Myocyte (in vitro differentiated cells): ENCODE measurements at places on chromosomes 6 and 20. TPM values are rescaled to one million over a fixed set of nuclear protein-coding genes. Genes with fewer than 3 reads are reported as not detected.

The HTR1B gene
- 0.48 and 0.73 TPM in 2 replicates for total RNA-seq

The KIAA0408 gene
- total RNA-seq, result 1.7 and 2.0 TPM in 2 replicates

- no peak for DNase-seq
Observed at GRCh38 chr20:41989935-41990635, 371.9 kb upstream of the CHD6 start.

- DNase-seq, result no peak
Observed at GRCh38 chr6:39269961-39270360, 40.7 kb upstream of the KCNK5 start.

The BMP5 gene
- not detected in 2 replicates for total RNA-seq

The CPNE5 gene
- total RNA-seq, result 0.13 and 1.2 TPM in 2 replicates

GRCh38 chr6:110269623-110270022 lies 88.5 kb downstream of the METTL24 start:
- DNase-seq, result no peak

The RIPOR3 gene
- total RNA-seq, result 0.16 and 0.47 TPM in 2 replicates

The CDC5L gene
- total RNA-seq, result 23.0 and 23.6 TPM in 2 replicates

DNA sequence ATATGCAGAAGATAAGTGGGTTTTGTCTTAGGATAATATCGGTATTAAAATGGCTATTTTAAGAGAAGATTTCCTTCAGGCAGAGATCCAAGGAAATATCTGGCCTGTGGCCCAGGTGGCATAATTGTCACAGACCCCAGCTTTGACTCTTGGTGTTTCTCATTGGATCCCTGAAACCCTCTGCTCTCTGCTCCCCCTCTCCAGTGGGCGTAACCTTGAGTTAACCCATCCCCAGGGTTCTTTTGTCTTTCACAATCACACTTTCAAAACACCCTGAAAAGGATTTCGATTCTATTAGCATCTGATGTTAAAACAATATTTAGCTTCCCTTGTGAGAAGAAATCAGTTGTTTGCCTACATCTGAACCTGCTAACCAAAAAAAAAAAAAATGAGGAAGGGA lies 7.2 kb downstream of the SSTR4 start:
- no peak for DNase-seq

GRCh38 chr6:107679457-107679856 lies 144.7 kb downstream of the SCML4 start:
- DNase-seq, result no peak

The KCNQ2 gene
- not detected in 2 replicates for total RNA-seq

The TMC2 gene
- total RNA-seq, result not detected in 2 replicates

The FOXF2 gene
- total RNA-seq, result not detected in 2 replicates

The MOXD1 gene
- 4.5 and 6.5 TPM in 2 replicates for total RNA-seq

GRCh38 chr6:6178795-6179194 lies 141.7 kb downstream of the F13A1 start:
- no peak for DNase-seq

GRCh38 chr6:109055771-109056235 lies 38.8 kb downstream of the SESN1 start:
- DNase-seq, result no peak

DNA sequence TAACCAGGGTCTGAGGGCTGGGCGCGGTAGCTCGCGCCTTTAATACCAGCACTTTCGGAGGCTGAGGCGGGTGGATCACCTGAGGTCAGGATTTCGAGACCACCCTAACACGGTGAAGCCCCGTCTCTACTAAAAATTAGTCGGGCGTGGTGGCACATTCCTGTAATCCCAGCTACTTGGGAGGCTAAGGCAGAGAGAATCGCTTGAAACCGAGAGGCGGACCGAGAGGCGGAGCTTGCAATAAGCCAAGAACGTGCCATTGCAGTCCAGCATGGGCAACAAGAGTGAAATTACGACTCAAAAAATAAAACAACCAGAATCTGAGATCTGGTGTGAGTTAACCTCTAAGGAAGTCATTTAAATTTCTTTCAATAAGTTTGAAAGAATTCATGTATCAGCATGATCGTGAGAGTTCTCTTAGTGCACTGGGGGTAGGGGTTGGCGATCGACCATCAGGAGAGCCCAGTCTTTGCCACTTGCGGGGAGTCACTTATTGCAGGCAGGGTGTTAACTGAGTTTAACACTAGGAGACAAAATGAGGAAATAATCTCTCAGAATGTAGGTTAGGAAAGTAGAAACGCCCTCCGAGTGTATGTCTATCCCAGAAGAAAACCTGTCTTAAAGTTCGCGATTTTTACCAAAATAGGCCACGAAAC lies 206.5 kb upstream of the ZNF184 start:
- no peak for DNase-seq
